Natural killer cell treated with Interleukin-12 subunit alpha and Interleukin-12 subunit beta and Interleukin-15 and Interleukin-18, amount 100 ng/mL, for 72 hours (primary cell): ENCODE measurements at places on chromosomes 2 and 18.

DNA sequence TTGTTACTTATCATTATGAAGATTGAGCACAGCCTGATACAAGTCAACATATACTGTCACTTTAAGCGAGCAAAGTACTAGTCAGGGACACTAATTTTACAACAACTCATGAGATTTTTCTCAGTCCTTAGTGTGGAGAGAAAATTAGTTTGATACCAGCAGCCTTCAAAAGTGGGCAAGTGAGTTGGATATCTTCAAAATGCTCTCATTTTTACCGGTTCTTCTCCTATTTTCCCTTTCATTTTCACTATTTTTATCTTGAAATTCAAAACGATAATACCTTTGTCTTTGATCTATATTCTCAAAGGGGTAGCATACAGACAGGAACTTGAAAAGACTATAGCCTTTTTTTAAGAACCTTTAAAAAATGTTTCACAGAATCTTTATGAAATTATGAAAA is 52.0 kb upstream of the UBXN4 start:
- DNase-seq: no peak

DNA sequence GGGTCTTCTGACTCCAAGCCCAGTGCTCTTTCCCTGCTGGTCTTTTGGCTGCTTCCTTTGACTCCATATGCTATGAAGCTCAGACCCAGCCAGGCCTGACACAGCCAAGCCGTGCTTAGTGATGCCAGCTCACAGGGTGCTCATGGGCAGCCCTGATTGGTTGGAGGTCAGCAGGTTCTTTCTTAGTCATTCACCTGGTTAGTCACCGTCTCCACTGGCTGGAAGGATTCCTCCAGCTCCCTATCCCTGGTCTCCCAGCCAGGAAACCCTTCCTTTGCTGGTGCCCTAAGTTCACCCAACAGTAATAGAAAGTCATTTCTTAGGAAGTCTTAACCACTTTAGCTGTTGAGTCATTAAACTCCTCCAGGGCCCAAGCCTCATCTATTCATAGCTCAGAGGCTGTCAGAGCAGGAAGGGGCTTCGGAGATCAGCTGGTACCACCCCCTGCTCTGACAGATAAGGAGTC is 3.9 kb downstream of the KCNK3 start:
- no peak for DNase-seq

DNA sequence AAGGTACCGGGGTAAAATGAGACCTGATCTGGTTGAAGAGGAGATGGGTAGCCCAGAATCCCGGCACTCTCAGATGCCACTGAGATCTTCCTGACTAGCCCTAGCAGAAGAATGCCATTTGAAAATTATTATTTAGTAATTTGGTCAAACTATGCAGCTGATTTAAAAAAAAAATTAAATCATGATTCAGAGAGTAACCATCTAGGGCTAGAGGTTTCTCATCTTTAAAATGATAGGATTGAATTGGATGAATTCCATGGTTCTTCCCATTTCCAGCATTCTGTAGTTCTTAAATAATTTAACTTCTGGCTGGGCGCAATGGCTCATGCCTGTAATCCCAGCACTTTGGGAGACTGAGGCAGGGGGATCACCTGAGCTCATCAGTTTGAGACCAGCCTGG is 106.1 kb downstream of the MYO1B start:
- no peak for DNase-seq

GRCh38 chr2:9474361-9475057 is at the start of gene IAH1:
IAH1 (plus strand) TSS chr2:9474551; CDS start chr2:9474567, 16 bp downstream.
- DNase-seq: peak; percentile 81

DNA sequence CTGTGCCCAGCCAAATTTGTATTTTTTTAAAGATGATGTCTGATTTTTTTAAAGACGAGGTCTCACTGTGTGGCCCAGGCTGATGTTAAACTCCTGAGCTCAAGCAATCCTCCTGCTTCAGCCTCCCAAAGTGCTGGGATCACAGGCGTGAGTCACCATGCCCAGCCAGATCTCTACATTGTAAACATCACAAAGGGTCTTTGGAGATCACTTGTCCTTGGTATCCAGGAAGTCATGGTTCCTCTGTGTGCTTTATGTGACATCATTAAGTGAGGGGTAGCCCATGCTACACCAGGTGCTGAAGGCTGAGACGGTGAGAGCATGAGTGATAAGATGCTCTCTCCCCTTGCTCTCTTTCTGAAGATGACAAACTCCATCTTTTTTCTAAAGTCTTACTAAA is 7.0 kb upstream of the NUP35 start:
- DNase-seq: no peak

DNA sequence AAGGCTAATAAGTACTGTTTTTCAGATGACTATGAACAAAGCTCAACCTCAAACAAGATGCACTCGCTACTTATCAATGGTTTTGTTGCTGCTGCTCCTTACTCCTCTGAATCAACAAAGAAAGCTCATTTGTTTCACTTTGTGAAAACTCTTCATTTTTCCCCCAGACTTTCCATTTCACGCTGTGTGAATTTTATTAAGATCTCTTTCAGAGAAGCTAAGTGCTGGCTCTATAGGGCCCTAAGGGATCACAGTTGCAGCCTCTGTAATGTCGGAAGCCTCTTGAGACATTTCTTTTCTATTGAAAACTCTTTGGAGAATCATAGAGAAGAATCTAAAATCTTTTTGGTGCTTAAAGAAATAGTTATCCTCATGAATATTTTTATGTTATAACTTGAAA is 209.8 kb downstream of the CD226 start:
- no peak for DNase-seq

- no peak for DNase-seq
Observed at GRCh38 chr2:191571163-191571769, 106.7 kb upstream of the NABP1 start.
